CD4-positive, alpha-beta T cell (primary cell): ENCODE measurements at places on chromosomes 11 and 22.

GRCh38 chr22:30650508-30651116, 15.0 kb downstream of the SLC35E4 start:
- no peak for DNase-seq

GRCh38 chr22:26483043-26483438, 542 bp downstream of the HPS4 start:
- no peak for DNase-seq

DNA sequence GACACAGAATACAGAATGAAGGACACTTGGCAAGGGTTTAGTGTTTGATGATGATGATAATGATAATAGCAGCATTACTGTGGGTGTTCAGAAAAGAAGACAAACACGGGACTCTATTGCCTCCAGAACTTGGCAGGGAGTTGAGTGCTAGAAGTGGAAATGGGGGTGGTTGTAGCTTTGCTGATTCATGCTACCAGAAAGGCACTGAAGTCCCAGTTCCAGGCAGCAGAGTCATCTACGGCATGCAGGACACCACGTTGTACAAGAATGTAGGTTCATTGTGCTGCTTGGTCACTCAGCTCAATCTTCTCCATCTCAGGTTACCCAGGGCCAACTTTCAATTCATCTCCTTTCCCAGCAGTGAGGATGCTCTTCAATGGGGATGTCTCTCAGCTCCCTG, 115.7 kb downstream of the NTM start:
- DNase-seq: no peak

DNA sequence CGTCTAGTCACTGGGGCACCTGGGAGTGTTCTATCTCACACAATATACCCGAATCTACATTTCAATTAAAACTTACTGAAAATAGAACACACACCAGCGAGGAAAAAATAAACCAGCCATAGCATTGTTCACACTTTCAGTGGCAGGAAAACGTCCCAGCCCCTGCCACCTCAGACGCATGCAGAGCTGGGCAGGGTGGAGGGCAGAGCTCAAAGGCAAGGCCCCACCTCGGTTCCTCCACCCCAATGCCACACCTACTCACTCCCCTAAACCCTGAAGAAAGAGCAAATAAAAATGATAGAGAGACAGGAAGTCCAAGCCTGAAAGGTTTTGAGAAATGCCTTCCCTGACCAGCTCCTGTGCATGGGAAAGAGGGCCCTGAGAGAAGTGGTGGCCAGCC, 14.8 kb downstream of the B3GNT6 start:
- no peak for DNase-seq

DNA sequence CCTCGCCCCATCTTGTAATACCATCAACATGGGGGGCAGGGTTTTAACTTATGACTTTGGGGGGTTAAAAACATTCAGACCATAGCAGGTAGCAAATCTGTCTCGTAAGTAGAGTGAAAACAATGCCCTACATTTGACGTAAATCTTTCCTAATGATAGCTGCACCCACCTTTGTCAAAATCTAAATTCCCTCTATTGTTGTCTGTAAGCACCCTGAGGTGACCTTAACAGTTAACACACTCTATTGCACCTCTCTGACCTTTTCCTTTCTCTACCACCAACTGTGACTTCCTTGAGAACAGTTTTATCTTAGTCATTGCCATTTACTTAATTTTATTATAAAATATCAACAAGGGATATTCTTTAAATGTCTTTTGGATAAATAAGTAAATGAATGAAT, 1024.9 kb upstream of the CNTN5 start:
- no peak for DNase-seq

DNA sequence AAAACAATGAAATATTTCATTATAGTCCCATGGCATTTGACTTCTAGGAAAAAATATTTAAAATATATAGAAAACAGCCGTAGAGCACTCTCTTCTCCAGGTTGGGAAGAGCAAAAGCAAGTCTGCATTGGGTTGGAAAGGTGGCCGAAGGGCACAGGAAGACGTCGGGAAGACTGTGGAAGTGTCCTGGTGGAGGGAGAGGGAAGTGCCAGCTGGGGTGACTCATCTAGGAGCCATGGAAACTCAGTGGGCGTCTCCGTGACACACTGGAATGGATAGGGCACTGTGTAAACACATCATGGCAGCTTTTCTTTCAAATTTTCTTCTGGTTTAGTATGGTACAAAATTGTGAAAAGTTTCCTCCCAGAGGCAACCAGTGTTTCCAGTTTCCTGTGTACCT, 12.7 kb downstream of the GTPBP1 start:
- DNase-seq: no peak

- DNase-seq: no peak
Observed at GRCh38 chr11:2461956-2462542, 17.2 kb downstream of the KCNQ1 start.

DNA sequence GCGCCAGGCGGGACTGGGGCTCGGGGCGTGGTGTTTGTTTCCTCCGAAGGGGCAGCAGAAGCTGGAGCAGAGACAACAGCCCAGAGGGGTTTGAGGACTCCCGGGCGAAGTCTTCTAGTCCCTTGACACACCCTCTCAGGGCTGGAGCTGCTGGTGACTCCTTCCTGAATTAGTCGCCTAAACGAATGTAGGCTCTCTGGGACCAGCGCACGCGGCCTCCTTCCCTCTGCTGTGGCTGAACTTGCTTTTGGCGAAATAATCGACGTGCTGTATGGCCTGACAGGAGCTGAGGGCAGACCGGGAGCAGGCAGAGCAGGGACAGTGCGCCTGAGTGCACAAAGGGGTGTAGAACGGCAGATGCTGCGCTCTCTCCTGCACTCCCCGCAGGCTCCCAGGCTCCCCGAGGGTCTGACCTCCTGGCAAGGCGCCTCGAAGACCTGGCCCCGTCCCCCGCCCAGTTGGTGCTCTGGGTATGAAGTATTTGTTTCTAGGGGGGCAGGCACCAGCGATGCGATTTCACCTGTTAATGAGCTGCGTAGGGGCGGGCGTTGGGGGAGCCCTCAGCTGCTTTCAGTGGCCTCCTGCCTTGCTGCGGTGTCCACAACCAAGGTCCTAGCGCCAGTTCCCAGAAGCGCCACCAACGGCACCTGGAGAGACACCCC, 5.3 kb downstream of the SLC17A6 start:
- DNase-seq: no peak

DNA sequence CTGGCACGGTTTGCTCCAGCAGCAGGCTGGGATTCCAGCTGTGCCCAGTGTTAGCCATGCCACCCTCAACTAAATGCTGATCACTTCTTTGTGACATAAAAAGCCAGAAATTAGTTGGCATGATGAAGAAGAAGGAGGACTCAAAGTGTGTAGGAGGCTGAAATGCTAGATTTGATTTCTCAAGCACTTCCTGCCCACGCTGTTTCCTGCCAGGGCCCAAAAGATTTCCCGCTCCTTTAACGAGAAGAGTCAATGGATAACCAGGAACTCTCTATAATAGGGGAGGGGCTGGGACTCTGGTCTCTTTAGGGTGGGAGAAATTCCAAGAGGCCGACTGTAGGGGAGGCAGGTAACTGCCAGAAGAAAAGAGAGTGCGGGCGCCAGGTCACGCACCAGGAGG, 26.4 kb downstream of the APOL3 start:
- DNase-seq: no peak

GRCh38 chr22:35519306-35520000, 21.2 kb upstream of the RASD2 start:
- no peak for DNase-seq

DNA sequence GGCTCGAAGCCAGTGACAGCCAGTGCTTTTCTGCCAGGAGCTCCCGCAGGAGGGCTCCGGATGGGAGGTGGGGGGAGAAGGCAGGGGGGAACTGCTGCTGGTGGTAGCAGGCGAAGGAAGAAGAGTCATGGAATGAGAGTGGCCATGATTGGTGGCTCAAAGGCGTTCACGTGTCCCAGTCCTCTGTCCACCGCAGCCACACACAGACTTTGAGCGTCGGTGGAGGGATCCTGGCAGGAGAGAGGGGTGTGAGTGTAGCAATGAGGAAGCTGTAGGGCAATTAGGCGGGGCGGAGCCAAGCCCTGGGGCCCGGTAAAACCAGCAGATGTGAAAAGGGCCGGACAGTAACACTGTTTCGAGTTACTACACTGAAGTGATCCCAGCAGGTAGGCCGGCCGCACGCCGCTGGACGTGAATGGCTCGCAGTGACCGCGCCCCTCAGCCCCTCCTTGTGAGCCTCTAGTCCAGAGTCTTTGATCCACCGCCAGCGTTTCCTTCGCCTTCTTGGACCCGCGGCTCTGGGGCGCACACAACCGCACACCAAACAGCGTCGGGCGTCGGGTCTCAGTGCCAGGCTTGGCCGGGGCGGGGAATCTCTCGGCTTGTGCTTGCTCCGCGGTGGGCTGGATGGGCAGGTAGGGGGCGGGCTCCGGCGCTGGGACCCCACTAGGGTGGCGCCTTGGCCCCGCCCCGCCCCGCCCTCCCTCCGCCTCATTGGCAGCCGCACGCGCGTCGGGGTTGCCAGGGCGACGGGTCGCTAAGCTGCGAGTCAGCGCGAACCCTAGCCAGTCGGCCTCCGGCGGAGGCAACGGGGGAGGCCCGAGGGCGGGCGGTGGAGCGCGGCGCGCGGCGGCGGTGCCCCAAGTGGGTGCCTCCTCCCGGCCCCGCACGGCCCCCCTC, at the start of gene LRRC10B:
Gene LRRC10B (plus strand): TSS at position 788 of the 900 bp plus-strand sequence. CDS start 250 bp downstream, outside the sequence.
- no peak for DNase-seq

DNA sequence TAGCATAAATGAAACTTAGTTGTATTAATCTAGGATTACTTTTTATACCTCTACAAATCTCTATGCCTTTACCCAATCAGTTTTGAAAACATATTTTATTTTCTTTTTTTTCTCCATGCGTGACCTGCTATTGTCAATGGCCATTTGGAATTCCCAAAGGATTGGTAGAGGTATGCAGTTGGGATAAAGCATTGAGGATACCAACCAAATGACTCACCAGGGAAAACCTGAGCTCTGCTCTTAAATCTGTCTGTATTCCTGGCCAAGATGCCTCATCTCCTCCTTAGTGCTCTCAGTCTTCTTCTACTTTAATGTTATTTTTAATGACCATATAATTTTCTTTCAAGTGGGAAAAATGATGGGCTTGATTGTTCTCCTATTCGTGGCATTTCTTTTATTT, 61.9 kb downstream of the EHF start:
- DNase-seq: no peak

DNA sequence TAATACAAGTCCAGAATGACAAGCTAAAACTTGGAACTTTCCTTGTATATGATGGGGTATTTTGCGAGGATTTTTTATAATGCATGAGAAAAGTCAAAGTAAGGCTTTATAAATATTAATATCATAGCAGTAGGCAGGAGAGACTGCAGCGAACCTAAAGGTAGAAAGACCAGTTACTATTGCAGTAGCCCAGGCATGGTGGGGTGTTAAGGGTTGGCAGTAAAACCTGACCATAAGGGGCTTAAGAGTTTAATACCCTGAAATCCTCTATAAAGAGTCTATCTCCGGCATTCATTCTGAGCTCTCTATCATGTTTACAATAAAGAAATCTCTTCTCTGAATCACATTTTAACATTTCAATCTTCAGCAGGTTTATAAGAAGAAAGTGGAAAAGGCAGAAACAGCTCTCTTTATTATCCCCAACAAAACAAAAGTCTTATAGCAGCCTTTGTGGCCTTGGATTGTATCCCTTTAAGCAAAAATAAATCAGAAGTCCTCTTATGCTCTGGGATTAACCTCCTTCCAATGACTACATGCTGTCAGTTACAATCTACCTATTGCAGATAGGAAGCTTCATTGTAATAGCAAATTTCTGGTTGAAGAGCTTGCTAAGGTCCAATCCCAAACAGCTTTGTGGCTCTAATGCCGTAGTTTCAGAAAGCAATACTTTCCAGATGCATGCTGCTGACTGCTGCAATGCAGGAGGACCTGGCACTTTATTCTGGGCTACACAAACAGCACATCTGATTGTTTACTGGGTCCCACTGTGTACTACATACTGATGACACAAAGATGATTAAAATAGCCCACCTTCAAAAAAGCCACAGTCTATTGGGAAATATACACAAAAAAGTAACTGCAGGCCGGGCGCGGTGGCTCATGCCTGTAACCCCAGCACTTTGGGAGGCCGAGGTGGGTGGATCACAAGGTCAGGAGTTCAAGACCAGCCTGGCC, 45.8 kb downstream of the SIK3 start:
- no peak for DNase-seq

DNA sequence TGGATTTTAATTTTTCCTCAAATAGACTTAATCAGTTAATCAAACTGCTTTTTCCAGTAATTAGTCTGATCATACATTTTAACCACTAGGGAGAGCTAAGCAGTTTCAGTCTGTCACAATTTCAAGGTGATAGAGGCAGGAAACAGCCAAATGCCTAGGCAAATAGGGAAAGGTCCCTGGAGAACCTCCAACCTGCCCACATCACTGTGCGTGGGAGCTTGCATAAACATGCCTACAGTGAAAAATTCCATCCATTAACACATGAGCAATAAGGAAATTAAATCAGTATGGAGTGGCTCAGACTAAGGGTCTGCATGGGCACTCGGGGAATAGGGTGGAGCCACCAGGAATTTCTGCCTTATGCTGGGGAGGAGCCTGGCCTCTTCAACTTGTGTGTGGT, 74.6 kb downstream of the AASDHPPT start:
- DNase-seq: no peak

- DNase-seq: no peak
Observed at GRCh38 chr22:35498026-35498800, 42.4 kb upstream of the RASD2 start.

- no peak for DNase-seq
Observed at GRCh38 chr22:28205926-28206325, 286.9 kb upstream of the PITPNB start.
